Stimulated activated CD4-positive, alpha-beta T cell treated with anti-CD3 and anti-CD28 coated beads, Interleukin-4, amount 100 ng/mL, for 24 hours (primary cell): ENCODE measurements at places on chromosomes 16 and 17.

DNA sequence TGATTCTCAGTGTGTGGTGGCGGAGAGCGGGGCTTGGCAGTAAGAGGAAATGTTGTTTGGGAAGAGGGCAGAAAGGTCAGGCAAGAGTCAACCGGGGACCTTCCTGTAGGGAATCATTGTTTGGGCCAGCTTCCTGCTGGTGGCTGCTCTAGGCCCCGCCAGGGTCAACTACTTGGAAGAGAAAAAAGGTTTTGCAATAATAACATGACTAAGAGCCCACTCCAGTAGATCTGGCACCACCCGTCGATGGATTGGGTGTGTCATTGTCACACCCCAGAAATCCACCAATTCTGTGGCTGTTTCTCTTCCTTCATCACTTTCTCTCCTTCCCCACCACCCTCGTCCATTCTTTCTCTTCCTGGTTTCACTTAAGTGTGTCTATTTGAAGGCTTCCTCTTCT, 4.2 kb upstream of the KRT24 start:
- DNase-seq: no peak

- no peak for DNase-seq
Measured at GRCh38 chr16:55323637-55324271, at the start of gene IRX6. Gene IRX6 (plus strand): TSS chr16:55324203. CDS start chr16:55325092, 889 bp downstream.

GRCh38 chr16:83843657-83844056, 35.9 kb downstream of the HSBP1 start:
- DNase-seq: no peak

- DNase-seq: no peak
Measured at GRCh38 chr17:81905424-81905875, 3.4 kb downstream of the NPB start.

GRCh38 chr17:76154936-76155845, 14.1 kb upstream of the FOXJ1 start:
- no peak for DNase-seq
